ENCODE measurements at places on chromosomes 6 and 20.

- no peak for DNase-seq
These were observed 180.6 kb upstream of the TENT5A start for GRCh38 chr6:81933089-81933488.

DNA sequence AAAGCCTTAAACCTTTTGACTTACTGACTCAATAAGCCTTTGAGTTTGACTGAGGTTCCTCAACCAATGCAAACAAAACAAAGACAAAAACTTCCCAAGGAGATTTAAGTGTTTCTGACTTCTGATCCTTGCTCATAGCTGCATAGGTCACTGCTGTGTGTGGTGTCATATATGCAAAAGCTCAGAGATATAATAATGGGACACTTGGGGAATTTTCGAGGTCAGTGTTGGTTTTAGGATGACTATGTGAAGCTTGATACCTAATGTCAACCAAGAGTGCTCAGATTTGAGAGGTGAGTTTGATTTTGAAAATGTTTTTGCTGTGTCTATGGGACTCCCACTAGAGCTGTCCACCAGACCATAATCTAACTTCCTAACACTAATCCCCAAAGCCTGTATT lies 26.2 kb downstream of the ZKSCAN8 start:
- no peak for DNase-seq

DNA sequence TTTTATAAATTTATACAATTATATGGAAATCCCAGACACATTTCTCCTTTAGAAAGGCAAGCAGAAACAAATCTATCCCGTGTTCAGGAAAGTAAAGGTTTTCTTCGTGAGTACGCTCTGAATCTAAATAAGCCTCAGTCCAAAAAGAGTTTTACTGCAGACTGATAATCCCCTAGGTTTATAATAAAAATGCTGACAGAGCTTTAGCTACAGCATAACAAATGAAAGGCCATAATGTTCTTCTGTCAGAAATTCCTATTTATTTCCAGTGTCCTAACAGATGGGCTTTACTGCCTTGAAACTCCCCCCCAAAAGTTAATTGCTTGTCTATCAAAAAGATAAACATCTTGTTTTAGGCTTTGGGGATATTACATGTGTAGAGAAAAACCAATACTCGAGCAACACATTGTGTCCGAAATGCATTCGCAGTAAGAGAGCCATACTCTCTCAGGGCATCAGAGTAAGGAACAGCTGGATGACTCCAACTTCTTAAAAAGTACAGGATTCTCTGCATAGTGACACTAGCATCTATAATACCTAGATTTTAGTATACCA lies 109.0 kb downstream of the PRKN start:
- DNase-seq: no peak

DNA sequence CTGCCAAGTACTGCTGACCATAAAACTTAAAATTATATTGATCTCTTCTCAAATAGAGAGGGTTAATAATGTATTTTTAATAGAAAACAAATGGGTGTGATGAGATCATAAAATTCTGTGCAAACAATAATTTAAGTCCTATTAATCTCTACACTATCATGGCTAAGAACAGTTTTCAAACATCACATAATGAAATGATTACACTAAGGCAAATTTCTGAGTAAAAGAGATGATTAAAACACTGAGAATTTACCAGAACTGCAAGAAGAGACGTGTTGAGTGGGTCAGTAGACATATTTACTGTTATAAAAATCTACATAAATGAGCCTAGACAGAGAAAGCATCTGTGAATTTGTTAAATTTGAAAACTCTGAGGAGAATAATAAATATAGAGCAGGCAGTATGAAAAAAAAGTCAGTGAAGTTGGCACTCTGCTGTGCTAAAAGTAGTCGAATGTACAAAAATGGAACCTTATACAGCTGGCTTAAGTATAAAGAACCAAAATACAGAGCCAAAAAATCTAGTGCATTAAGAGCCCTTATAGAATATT lies 302.6 kb upstream of the MANEA start:
- no peak for DNase-seq

- no peak for DNase-seq
These were observed 11.3 kb downstream of the MBOAT1 start for GRCh38 chr6:20200761-20201630.

- no peak for DNase-seq
These were observed 74.7 kb downstream of the SESN1 start for GRCh38 chr6:109019911-109020310.

GRCh38 chr6:160692369-160692959 lies 9.6 kb upstream of the PLG start:
- peak; percentile 23 for DNase-seq

GRCh38 chr6:134254118-134254517 lies 63.8 kb downstream of the SGK1 start:
- no peak for DNase-seq

GRCh38 chr6:153043719-153044118 lies 41.2 kb upstream of the MTRF1L start:
- no peak for DNase-seq

DNA sequence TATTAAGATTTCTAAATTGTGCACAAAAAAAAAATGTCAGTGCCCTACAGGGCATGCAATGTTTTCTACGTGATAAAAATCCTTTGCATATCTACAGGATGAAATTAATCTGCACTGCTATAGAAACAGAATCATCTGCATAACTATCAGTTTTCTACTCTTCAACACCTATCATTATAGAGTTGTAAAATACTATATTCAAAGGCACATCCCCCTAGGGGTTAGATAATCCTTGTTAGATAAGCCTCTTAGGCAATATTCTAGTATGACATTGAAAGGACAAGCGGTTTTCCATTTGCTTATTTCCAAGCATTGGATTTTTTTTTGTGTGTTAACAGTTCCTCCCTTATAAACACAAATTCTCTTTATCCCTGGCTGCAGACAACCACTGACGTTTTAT lies 98.7 kb upstream of the LAMA2 start:
- no peak for DNase-seq

DNA sequence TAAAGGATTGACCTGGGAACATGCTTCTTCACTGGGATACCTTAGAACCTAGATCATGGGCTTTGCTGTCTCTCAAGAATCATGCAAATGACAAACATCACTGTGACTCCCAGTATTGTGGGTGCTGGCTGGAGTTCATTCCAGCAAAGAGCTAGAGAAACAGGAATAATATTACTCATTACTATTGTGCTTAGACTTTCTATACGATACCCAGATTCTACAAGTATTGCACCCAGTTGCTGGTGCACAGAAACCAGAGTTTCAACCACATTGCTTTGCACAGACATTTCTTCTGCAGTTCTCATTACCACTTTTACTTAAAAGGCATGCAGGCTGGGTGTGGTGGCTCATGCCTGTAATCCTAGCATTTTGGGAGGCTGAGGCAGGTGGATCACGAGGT lies 220.4 kb upstream of the ZNF217 start:
- DNase-seq: no peak

GRCh38 chr6:159878341-159878740 lies 12.4 kb upstream of the MAS1 start:
- no peak for DNase-seq

DNA sequence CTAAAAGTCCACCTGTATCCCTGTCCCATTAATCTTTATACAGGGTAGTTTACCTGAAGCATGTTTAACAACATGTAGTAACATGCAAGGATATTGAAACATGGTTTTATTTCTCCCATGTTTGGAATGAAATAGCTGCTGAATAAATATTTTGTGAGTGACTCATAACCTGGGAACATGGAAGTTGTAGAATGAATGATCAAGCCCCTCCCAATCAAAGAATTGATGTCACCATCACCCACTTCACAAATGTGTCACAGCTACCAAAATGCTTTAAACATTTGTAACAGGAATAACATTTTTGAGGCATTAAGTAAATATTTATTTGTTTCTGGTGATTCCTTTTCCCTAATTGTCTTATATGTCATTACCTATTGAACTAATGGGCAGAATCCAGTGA lies 58.9 kb upstream of the TNFAIP3 start:
- DNase-seq: no peak

- DNase-seq: no peak
These were observed 411.8 kb downstream of the SYNE1 start for GRCh38 chr6:152225241-152225934.

DNA sequence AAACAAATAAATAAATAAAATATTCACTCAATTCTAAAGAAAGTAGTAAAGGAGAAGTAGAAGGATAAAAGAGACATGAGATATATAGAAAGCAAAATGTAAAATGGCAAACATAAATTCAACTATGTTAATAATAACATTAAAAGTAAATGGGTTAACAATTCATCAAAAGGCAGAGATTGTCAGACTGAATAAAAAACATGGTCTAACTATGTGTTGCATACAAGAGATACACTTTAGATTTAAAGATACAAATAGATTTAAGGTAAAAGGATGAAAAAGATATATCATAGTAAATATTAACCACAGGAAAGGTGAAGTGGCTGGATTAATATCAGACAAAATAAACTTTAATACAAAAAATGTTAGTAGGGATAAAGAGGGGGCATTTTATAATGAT lies 35.8 kb upstream of the PDE10A start:
- DNase-seq: no peak

DNA sequence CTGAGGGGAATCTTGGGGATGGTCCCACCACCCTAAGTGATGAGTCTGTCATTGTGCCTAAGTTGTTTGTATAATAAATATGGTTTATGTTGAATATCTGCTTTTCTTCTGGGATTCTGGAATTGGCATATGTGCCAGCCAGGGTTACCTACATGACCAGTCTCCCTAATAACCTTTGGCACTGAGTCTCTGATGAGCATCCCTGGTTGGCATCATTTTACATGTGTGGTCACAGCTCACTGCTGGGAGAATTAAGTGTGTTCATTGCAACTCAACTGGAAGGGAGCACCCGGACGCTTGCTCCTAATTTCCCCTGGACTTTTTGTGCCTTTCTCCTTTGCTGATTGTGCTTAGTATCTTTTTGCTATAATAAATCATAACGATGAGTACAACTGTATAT lies 8.1 kb downstream of the SMAP1 start:
- DNase-seq: no peak

All from NB4 (cell line).